ENCODE measurements at places on chromosomes 2 and 18.

GRCh38 chr18:76449111-76449453 is 46.0 kb downstream of the ZNF516 start:
- DNase-seq: no peak

DNA sequence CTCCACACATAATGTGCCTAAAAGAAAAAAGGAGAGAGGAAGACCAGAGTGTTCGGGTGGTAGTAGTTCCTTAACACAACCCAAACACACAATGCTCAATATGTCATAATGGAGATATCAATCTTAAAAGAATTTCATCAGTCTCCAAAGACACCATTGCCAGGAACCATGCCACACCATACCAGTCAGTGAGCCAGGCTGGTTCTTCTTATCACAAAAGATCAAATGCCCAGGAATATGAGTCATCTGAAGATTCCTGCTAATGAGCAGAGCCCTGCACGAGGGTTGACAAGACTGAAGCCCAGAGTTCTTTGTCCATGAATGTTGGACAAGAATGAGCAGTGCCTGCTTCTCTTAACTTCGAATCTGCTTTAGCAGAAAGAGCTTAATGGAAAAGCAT is 262.3 kb downstream of the ZNF516 start:
- no peak for DNase-seq

DNA sequence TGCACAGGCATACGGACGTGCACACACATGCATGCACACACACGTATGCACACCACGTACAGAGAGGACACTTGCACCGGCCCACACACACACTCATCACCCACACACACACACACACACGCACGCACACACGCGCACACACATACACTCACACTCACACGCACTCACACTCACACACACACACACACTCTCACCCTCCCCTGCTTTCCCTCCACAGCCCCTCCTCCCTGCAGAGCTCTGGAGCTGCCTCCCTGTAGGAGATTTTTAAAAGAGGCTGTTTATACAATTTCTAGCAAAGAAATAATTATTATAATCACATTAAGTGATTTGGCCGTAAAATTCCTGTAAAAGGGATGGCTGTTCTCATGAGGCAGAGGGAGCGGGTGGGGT is 36.5 kb upstream of the SNED1 start:
- DNase-seq: no peak

GRCh38 chr2:201343559-201343958 is 13.6 kb downstream of the FLACC1 start:
- DNase-seq: no peak

- no peak for DNase-seq
Observed at GRCh38 chr2:133377599-133377998, 190.7 kb downstream of the NCKAP5 start.

DNA sequence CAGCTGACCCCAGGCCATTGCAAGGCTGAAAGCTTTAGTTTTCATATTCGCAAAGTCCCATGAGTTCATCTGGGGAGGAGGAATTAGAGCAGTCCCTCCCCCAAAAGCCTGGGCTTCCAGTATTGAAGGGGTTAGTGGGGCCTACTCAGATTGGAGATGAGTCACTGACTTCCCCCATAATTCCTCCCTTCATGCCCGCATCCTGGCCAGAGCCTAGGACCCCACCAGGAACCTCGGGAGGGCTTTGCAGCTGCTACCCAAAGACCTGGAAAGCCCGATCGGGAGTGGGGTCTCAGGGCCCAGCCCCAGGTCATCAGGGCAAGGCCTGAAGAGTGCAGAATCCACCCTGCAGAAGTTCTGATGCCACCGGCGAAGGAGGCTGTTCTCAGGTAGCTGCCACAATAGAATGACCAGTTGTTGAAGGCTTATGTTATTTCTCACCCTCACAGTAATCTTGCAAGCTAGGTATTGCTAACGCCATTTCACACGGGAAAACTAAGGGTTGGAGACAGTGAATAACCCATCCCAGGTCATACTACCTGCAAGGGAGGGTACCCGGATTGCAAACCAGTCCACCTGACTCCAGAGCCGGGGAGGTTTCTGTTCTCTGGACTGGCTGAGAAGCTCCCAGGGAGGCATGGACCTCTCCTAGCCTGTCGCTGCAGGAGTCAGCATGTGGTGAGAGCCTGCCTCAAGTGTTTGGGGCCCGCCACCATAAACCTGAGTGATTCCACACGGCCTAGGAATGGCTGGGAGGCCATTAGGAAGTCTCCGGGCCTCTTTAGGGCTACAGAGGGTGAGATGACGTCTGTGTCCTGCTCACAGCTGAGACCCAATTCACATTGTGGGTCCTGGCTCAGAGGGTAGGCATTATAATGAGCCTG is 5.8 kb upstream of the ARID5A start:
- DNase-seq: no peak

GRCh38 chr2:54975175-54975574 is 75.1 kb downstream of the RTN4 start:
- DNase-seq: no peak
